ENCODE measurements at places on chromosomes 7 and 10.

DNA sequence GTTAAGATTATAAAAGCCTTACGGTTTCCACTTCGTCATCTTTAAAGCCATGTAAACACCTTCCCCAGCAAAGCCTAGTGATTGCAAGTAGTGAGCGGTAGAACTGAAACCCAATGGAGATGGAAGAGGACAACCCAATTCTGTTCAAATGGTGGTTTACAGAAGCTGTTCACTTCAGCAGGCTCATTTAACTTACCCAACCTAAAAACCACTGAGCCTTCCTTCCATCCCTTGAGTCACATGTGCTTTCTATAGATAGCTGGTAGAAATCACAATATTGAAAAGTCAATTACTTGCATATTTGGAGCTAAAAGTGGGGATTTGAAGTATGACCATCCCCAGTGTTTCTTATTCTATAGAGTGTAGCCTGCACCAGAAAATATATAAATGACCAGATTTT is 667.7 kb downstream of the SUGCT start:
- DNase-seq: no peak

- DNase-seq: no peak
These were observed 120.6 kb downstream of the CPED1 start for GRCh38 chr7:121109145-121109544.

GRCh38 chr10:1377231-1377630 is 321.0 kb downstream of the WDR37 start:
- DNase-seq: no peak

GRCh38 chr7:29858191-29858951 is 52.1 kb downstream of the WIPF3 start:
- DNase-seq: no peak

- DNase-seq: no peak
These were observed 14.0 kb downstream of the SLC29A4 start for GRCh38 chr7:5296611-5297226.

- peak; percentile 50 for DNase-seq
These were observed 81.5 kb upstream of the HPS1 start for GRCh38 chr10:98528166-98528804.

DNA sequence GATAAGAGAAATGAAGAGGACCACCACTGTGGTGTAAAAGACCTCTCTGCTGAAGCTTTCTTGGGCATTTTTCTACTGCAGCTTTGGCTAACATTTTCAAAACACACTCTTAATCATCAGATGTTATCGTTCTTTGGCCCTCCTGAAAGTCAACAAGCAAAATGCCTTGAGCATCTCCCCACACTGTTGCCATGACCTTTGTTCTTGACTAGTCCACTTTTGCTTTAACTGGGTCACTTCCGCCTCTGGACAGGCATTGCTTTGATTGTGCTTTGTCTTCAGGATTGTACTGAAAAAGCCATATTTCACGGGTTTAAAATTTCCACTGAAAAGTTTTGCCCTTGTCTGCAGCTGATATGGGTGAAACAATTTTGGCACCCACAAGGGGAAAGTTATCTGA is 107.8 kb upstream of the CXCL12 start:
- DNase-seq: no peak

- DNase-seq: peak; percentile 52
These were observed 155.2 kb downstream of the MAGI2 start for GRCh38 chr7:79298145-79298760.

DNA sequence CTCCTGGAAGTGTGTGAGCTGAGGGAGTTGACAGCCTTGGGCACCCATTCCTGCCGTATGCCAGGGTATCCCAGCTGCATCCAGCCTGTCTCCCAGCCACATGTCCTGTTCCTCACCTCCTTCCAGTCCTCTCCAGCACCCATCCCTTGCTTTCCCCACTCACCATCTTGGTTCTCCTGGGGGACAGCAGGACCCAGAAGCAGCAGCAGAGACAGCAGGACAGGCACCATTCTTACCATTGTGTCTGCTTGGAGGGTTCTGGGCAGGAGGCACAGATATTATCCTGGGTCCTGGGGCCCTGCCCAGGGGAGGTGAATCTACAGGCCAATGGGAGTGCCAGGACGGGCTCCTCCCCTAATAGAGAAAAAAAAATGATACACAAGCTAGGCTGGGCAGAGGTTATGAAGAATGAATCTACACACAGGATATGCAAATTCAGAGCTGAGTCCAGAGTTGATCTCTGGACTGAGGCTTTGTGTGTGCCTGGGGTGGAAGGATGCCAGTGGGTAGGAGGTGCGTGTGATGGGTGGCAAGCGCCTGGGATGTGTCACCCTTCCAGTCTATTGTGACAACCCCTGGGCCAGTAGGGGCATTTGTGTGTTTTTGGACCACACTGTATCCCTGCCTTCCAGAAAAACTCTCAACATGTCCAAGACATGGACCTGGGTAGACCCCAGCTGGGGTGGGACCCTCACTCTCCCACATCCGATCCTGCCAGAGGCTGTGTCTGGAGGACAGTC is at the start of gene AZGP1:
AZGP1 (minus strand) TSS at position 250 of the 740 bp plus-strand sequence; CDS start at position 239, 11 bp downstream.
- DNase-seq: no peak

- DNase-seq: no peak
These were observed 15.9 kb downstream of the RNF133 start for GRCh38 chr7:122682815-122683550.

GRCh38 chr7:2005786-2006185 is 227.0 kb downstream of the MAD1L1 start:
- DNase-seq: no peak

DNA sequence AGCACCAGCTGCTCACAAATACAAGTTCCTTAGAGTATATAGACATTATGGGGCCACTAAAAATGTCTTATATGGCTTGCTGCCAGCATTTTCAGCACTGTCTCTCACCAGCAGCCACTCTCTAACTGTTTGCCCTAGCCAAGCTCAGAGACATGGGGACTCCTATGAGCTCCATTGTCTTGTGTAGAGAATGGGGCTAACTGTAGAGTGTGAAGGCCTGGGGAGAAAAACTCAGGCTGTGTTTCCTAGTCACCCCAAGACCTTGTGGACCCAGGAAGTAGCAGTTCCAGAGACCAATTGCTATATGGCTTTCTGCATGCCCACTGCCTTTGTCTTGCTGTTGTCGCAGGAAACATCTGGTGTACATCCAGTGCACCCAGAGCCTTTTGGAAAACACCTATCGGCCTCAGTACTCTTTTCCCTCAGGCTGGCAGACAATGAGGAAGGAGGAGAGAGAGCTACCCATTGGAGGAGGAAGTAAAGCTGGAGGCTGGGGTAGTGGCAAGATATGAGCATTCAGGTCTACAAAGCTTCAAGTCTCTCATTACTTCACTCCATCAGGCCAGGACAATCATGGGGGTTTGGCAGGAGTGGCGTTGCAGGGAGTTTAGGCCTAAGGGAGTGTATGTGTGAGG is 28.4 kb downstream of the ENTPD1 start:
- DNase-seq: no peak

All from amniotic stem cell (primary cell).